ENCODE measurements at places on chromosomes 1 and 21.

GRCh38 chr21:39037807-39038405 lies 145.3 kb downstream of the PSMG1 start:
- DNase-seq = no peak

GRCh38 chr1:15962176-15962575 lies 13.7 kb downstream of the ZBTB17 start:
- DNase-seq = no peak

DNA sequence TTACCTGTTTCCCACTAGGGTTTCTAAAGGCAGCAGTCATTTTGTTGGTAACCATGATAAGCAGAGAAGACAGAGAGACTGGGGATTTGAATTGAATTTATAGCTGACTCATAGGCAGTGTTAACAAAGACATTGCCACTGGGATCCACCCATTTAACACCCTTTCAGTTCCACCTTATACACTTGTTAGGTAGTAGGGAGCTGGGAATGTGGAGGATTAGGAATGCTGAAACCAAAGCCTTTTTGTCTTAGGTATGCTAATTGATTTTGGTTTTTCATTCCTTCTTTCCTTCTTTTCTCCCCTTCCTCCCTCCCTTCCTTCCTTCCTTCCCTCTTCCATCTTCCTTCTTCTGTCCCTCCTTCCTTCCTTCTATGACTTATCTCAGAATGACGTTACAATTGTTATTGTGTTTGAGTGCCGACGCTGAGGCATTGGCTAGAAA lies 7.5 kb upstream of the EVI5 start:
- no peak for DNase-seq

GRCh38 chr1:232518349-232518748 lies 111.6 kb downstream of the SIPA1L2 start:
- DNase-seq = no peak

DNA sequence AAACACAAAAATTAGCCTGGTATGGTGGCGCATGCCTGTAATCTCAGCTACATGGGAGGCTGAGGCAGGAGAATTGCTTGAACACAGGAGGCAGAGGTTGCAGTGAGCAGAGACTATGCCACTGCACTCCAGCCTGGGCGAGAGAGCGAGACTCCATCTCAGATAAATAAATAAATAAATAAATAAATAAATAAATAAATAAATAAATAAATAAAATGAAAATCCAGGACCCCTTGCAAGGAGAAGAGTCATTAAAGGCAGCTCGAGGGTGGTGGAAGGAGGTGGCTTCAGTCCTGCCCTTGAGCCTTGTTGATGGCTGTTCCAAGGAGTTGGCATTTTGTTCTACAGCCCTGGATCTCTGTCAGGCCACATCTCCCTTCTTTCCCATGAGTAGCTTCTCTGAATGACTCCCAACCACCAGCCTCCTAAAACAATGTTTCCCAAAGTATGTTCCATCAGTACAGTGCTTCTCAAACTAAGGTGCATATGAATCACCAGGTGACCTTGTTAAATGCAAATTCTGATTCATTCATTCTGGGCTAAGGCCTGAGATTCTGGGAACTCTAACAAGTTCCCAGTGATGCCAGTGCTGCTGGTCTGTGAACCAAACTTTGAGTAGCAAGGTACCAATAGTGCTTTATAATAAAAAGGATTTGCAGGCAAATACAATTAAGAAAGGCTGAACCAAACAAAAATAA lies 99.0 kb downstream of the KCNN3 start:
- DNase-seq = no peak

DNA sequence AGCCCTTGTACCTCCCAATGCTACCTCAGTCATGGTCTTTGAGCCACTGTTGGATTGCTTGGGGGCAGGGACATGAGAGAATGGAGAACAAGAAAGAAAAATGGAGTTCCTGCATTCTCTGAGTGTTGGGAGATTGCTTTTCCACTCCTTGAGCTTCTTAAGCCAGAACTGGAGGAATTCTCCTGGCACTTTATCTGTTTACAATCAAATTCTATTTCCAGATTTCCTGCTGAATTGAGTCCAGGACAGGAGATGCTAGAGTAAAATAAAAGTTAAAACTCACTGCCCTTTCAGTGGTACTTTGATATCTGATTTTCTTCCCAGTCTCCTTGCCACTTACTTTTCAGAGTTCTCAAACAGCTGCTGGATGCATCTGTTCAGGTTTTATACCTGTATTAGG lies 24.4 kb upstream of the DEPDC1 start:
- no peak for DNase-seq

DNA sequence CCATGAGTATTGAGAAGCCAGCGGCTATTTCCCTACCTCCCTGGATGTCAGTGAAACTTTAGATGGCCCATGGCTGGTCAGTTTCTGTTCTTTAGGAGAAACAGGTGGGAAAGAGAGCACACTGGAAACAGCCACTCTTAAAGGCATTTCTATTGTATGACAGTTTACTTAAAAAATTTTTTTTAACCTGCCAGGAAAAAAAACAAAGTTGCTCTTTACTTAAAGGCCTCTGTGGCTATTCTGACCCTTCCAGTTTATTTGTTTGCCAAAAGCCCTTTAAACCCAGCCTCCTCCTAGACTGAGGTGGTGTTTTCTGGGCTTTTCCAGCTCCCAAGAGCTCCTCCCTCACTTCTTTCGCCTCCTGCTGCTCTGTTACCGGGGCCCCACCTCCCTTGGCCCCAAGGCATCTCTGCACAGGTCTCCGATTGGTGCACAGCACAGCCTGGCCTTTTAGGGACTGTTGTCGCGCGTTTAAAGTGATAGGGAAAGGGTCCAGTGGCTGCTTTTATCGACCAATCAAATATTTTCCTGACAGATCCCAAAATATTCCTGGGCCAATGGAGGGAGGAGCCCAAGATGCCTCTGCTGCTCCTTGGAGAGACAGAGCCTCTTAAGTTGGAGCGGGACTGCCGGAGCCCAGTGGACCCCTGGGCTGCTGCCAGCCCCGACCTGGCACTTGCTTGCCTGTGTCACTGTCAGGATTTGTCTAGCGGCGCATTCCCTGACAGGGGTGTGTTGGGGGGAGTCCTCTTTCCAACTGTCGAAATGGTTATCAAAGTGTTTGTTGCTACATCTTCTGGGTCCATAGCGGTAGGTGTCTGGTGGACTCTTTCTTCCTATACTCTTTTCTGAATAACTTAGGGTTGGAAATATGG lies at the start of gene SH3BGR:
Gene SH3BGR, plus strand, starts transcription at position 639 of the 875 bp plus-strand sequence. Its CDS starts 127 bp downstream, at position 766.
- no peak for DNase-seq

DNA sequence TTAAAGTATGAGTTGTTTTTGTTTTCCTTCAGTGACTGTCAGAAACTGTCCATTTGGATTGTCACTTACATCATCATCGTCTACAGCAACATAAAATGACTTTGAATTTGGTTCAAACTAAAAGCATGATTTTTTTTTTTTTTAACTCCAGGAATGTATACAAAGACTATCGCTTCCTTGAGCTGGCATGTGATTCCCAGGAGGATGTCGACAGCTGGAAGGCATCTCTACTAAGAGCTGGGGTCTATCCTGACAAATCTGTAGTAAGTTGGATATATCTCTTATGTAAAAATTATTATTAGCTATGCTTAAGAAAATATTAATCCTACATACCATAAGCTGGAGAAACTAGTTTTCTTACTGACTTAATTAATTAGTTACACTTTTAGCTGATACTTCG lies 111.9 kb upstream of the C1orf105 start:
- DNase-seq = no peak

- DNase-seq = no peak
These were observed 21.4 kb upstream of the SLC9A1 start for GRCh38 chr1:27176323-27176722.

- DNase-seq = no peak
These were observed 5.3 kb upstream of the SRP9 start for GRCh38 chr1:225772323-225772768.

GRCh38 chr1:34743775-34744174 lies 11.1 kb upstream of the GJB5 start:
- DNase-seq = no peak

DNA sequence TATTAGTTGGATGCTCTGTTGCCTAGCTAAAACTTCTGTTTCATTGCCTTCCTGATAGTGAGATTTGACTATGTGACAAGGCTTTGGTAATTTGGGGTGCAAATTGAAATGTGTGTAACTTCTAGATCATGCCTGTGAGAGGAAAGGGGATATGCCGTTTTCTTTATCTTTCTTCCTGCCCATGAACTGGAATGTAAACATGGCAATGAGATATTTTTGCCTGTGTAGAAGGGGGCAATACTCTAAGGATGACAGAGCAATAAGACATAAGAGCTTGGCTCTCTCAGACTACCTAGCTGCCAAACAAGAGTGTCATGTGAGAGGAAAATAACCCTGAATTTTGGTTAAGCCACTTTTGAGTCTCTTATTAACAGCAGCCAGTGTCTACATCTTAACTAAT lies 49.7 kb downstream of the RAP1A start:
- DNase-seq = no peak

DNA sequence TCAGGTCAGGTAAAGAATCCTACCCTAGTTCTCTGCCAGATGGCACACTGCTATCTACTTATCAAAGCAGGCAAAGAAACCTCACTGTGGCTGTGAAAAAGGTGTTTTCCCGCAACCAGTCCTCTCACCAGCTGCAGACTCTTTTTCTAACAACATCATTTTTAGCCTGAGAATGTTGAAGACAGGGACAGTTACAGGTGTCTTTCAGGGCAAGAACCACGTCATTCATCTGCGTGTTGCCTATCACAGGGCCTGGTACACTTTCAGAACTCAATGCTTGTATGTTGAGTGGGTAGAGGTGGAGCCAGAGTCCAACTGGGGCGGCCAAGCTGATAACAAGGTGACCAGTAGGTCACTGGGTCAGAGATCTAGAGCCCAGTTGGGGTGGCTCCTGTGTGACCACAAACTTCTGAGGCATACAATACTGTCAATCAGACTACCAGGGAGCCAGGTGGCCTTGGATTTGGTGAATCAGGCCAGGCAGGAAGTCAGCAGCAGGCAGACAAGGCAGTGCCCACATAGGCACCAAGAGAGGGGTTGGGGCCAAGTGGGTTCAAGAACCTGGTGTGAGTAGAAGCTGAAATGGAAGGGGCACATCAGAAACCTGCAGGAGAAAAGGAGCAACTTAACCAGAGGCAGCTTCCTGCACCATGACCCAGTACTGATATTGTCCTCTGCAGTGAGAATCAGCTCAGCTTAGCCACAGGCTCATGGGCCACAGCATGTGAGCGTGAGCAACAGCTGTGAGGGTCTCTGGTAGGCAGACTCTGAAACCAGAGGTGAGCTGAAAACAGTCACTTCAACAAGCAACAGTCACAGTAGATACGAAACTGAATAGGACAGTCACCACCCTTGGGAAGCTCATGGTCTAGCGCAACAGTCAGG lies 123.6 kb downstream of the DTL start:
- DNase-seq = no peak

DNA sequence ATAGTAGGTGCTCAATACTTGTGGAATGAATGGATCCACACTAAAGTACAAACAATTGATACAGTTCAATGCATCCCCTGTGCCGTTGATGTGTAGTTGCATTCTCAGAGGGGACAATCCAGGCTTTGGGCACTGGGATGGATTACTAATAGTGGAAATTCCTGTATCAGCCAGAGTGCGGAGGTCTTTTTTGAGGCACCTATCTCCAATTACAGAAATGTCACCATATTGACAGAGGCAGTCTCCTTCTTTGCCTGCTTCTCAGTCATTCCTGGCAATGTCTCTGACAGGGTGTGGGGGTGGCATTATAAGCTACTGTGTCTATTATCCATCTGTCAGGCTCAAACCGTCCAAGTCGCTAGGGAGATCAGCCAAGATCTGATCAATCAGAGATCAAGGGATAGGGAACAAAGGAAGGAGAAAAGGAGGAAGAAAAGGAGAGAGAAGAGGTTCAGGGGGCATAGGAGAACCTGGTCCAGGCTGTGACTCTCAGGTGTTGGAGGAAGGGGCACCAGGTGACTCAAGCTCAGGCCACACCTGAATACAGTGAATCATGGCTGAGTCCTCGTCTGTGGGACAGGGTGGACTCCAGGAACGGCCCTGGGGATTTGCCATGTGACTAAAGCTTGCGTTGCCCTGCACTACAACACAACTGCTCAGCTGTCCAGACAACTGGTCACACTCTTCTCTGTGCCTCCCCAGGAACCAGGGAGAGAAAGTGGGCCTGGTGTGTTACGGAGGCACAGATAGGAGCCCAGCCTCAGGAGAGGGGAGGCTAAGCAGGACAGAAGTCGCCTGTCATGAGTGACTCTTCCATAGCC lies 3.4 kb upstream of the LAMB3 start:
- no peak for DNase-seq

DNA sequence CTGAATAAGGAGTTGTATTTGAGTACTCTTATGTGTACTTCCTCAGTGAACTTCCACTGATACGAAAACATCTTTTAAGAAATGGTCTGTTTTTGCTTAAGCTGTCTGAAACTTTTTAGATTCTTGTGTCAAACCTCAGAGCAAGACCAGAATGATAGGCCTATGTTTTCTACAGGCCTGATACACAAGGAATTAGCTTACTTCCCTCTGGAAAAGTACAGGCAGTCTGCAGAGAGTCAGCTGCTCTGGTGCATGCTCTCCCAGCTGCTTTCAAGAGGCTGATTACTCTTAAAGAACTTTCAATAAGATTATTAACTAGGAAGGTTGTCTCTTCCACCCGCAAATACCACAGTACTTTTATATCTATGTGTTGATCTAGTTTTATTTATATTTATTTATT lies 9.5 kb downstream of the SNX27 start:
- no peak for DNase-seq

DNA sequence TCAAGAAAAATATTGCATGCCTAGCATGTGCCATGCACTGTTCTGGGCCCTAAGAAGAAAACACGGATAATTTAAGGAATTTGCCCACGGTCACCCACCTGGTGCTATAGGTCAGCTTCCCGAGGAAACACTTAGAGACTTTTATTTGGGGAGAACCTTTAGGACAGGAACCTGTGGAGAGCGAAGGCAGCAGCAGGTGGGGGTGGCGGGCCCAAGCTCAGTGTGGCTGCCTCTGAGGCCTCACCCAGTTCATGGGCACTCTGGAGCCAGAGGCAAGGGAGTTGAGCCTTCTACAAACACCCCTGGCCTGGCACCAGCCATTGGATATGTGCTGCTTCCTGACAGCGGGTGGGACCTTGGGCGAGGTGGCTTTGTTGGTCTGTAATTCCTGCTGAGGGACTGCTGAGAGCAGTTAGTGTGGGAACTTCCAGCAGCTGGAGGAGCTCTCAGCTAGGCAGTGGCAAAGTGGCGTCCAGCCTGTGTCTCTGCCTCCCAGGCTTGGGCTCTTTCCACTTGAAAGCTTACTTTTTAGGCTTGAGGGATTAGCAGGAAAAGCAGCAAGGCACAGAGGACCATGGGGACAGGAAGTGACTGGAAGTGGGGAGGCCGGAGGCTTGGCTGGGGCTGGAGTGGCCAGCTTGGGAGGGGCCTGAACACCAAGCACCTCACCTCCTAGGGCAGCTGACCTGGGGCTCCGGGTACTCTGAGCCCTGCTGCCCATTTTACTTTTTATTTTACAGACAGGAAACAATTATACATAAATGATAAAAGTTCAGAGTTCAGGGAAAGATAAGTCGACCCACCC lies 19.1 kb downstream of the MRPL37 start:
- no peak for DNase-seq

GRCh38 chr1:99384021-99384420 lies 119.7 kb downstream of the PLPPR4 start:
- DNase-seq = no peak

All from GM04503 (cell line).